Activated CD4-positive, alpha-beta memory T cell treated with anti-CD3 and anti-CD28 coated beads, Interleukin-2, amount 10 ng/mL, durations not matched to agents 7 days and 5 days (primary cell): ENCODE measurements at places on chromosomes 13 and 19. TPM values are rescaled to one million over a fixed set of nuclear protein-coding genes. Genes with fewer than 3 reads are reported as not detected.
A peak's percentile ranks its signal among the peaks of the same experiment; 100 is the strongest.

- H3K4me3 ChIP-seq, result no peak overlapping the region
- no peak overlapping the region for H3K27ac ChIP-seq
- DNase-seq, result no peak
These were observed 20.8 kb upstream of the AMER2 start for GRCh38 chr13:25192936-25193335.

- DNase-seq, result peak; percentile 25
- H3K4me1 ChIP-seq, result no peaks in the 10 kb centered on the region
- H3K36me3 ChIP-seq, result no peaks in the 10 kb centered on the region
- no peaks in the 10 kb centered on the region for H3K27me3 ChIP-seq
- no peak overlapping the region for H3K4me3 ChIP-seq
These were observed 45.8 kb upstream of the RGCC start for GRCh38 chr13:41411522-41411921.

DNA sequence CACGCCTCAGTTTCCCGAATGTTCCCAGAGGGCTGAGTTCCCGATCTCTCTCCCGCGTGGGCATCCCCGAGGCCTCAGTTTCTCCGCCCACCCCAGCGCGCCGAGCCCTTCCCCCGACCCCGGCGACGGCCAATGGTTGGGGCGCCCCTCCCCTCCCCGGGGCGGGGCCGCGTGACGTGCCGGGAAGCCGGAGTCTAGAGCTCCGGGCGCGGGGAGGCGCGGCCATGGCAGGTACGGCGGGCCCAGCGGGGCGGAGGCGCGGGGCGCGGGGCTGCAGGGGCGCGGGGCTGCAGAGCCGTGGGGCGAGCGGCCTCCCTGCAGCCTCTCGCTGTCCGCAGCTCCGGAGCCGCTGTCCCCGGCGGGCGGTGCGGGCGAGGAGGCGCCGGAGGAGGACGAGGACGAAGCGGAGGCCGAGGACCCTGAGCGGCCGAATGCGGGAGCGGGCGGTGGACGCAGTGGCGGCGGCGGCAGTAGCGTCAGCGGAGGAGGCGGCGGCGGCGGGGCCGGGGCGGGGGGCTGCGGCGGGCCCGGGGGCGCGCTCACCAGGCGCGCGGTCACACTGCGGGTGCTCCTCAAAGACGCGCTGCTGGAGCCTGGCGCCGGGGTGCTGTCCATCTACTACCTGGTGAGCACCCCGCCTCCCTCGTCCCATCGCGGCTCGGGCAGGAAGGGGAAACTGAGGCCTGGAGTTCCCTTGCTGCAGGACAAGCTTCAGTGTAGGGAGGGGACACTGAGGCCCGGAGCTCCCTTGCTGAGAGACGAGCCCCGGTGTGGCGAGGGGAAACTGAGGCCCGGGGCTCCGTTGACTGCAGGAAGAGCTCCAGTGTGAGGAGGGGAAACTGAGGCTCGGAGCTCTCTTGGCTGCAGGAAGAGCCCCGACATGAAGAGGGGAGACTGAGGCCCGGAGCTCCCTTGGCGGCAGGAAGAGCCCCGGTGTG is at the start of gene MPND:
Gene MPND (plus strand): TSS at position 193 of the 938 bp plus-strand sequence. CDS start 32 bp downstream, at position 225.
- peaks cover 8% of the 10 kb centered on the region for H3K36me3 ChIP-seq
- peaks cover 28% of the 10 kb centered on the region for H3K4me1 ChIP-seq
- DNase-seq, result peak; percentile 95
- peak within 1 kb of the TSS; percentile 90 for H3K27ac ChIP-seq
- peak within 1 kb of the TSS; percentile 90 for H3K4me3 ChIP-seq

GRCh38 chr19:37986048-37986750 is 79.2 kb downstream of the SIPA1L3 start:
- H3K4me3 ChIP-seq, result no peak overlapping the region
- H3K36me3 ChIP-seq, result no peaks in the 10 kb centered on the region
- no peak for DNase-seq
- peaks cover 3% of the 10 kb centered on the region for H3K4me1 ChIP-seq
- H3K27ac ChIP-seq, result no peak overlapping the region

CYP2A7 gene
- total RNA-seq, result not detected

- H3K36me3 ChIP-seq, result peaks cover 14% of the 10 kb centered on the region
- H3K27me3 ChIP-seq, result no peaks in the 10 kb centered on the region
- peaks cover 15% of the 10 kb centered on the region for H3K4me1 ChIP-seq
- peak; percentile 16 for DNase-seq
- H3K4me3 ChIP-seq, result no peak overlapping the region
These were observed 61.8 kb downstream of the PEX11G start for GRCh38 chr19:7426986-7427385.

KBTBD7 gene
- total RNA-seq, result 8.4 TPM
